ENCODE measurements at places on chromosomes 3 and 15.

DNA sequence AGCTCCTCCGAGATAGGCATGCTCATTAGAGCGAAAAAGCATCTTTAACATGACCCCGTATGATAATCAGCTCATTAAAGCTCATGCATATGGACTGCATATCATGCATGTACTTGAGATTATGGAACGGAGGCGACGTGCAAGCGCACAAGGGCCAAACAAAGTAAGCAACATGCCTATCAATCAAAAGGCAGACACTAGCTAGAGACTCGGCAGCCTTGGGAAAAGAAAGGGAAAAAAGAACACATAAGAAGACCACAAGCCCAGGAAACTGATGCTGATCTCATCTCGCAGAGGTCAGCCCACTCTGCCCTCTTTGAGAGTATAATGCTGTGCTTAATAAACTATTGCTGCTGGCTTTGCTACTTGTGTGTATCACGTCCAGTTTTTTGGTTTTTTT is 2.6 kb upstream of the ACOX2 start:
- DNase-seq = no peak

GRCh38 chr3:141454906-141455602 is 31.8 kb upstream of the RASA2 start:
- DNase-seq = peak; percentile 3

GRCh38 chr3:158330870-158331269 is 221.0 kb downstream of the RSRC1 start:
- DNase-seq = no peak

DNA sequence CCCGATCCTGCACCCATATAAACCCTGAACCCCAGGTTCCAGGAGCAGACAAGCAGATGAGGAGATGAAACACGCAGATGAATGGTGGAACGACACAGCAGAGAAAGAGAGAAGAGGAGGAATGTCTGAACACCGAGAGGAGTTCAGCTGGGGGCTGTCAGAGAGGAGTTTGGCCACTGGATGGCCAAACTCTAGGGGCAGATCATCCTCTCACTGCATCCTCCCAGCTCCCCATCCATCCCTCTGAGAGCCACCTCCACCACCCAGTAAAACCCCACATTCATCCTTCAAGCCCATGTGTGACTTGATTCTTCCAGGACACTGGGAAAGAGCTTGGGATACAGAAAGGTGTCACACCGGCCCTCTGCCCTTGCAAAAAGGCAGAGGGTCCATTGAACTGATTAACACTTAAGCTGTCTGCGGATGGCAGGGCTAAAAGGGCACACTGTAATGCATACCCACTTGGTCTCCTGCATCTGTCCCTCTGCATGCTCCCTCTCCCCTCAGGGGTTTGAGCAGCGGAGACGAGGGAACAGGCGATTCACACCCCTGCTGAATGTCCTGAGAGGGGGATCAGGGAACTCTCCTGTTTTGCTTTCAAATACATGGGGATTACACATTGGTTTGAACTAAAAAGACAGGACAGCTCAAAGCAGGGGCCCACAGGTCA is 53.8 kb downstream of the TMED3 start:
- no peak for DNase-seq

GRCh38 chr15:32834156-32834555 is 116.4 kb downstream of the GREM1 start:
- DNase-seq = no peak

DNA sequence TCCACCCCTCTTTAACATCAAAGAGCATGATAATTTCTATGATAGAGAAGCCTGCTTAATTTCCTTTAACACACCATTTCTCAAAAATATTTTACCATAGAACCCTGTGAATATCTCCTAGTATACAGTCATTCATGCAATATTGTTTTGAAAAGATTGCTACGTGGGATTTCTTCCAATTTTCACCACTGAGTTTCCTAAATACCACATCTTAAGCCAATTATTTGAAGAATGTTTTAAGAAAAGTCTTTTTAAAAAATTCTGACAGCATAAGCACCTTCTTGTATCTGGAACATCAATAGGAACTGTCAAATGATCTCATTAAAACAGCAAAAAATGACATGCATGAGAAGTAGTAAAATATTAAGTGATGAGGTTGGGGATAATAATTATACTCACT is 1126.7 kb downstream of the TUSC7 start:
- no peak for DNase-seq

DNA sequence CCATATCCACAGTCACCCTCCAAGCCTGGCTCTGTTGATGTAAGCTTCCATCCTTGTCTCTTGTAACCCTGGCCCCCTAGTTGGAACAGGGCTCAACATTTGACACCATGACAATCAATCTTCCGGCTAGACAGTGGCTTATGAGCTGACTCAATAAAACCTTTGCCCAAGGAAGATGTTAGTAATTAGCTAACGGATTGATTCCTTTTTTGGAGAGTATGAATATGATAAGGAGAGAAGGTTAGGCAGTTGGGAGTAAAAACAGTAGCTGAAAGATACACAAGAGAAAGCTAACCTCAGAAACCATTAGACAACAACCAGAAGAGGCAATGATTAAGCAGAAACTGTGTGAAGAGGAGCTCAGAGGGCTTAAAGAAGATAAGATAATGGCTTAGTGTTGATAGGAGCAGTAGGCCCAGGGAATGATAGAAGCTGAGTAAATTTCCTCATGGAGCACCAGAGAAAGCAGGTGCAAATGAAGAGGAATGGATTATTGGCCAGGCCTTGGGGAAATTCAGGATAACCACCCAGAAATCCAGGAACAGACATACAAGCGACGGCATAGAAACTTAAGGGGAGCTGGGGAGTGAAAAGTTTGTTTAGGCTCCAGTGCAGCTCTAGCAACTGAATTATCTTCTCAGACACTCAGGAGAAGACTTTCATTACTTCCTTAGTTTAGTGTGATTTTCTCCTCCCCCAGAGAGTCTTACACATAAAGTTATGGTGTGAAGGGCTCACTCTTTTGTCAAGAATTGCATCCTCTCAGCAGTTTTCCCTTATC is 7.8 kb upstream of the RFX7 start:
- no peak for DNase-seq

DNA sequence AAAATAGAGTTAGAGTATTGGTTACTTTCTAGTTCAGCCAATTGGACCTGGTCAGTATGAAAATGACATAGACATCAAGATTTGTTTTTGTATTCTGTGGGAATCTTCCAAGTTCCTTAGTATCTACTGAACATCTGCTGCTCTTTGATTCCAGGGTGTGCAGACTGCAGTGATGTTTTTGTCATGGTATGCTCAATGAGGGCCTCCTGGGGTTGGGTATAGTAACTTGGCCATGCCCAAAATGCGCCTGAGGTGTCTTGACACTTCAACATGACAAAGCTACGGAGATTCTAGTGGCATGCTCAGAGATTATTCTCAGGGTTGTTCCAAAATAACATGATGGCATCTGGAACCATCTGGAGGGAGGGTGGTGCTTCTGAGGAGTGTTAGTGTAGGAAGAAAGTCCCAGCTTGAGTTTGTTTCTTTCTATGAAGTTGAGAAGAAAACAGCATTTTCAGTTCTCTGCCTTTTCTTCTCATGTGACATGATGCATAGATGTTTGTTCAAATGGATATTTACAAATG is 313.5 kb upstream of the TBL1XR1 start:
- no peak for DNase-seq

DNA sequence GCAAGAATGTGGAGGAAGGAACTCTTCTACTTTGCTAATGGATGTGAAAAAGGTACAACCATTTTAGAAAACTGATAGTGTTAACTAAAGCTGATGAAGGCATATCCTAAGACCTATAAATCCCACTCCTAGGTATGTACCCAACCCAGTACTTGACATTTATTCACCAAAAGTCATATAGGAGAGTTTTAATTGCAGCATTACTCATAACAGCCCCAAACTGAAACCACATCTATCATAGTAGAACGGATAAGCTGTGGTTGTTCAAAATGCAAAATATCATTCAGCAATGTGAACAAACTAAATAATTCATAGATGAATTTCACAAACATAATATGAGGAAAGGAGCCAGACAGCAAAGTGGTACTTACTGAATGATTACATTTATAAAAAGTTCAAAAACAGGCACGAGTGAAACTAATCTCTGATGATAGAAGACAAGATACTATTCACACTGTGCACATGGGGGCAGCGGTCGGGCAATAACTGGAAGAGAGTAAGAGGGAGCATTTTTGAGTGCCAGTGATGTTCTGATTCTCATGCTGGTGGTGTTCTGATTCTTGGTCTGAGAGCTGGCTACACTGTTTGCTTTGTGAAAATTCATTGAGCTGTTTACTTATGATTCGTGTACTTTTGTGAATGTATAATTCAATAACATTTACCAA is 34.3 kb downstream of the GOLIM4 start:
- DNase-seq = no peak

- DNase-seq = no peak
Observed at GRCh38 chr3:120212505-120212904, 72.5 kb downstream of the GPR156 start.

DNA sequence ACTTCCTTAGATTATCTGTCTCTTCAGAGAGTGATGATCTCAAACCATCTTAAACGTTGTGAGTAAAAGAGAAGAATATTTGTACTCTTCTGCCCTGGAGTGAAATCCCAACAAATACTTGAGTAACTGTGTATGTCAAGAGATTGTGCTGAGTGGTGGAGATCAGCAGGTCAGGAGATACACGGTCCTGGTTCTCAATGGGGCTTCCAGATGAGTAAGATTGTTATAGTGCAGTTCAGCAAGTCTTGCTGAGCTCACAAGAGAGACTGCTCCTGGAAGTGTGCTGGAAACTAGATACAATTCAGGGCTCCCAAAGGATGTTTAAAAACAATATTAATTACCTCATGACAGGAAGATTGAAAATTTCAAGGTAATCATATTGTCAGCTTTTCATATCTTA is 184.3 kb downstream of the AKAP13 start:
- no peak for DNase-seq

DNA sequence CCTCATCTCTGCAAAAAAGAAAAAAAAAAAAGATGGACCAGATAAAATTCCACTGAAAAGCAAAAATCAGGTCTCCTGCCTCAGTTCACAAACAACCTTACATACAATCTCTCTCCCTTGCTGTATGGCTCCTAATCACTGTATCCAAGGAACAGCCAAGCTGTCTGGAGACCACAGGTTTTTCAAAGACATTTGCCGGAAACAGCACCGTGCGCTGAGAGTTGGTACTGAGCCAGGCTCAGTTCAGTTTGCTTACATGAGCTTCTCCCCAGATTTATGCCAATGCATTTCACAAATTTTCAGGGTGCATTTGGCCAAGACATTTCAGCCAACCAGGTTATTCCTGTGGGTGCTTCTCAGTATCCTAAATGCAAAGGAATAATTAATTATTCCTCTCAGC is 4.1 kb downstream of the ACP3 start:
- no peak for DNase-seq

GRCh38 chr3:125431391-125431790 is 56.3 kb upstream of the ZNF148 start:
- no peak for DNase-seq

DNA sequence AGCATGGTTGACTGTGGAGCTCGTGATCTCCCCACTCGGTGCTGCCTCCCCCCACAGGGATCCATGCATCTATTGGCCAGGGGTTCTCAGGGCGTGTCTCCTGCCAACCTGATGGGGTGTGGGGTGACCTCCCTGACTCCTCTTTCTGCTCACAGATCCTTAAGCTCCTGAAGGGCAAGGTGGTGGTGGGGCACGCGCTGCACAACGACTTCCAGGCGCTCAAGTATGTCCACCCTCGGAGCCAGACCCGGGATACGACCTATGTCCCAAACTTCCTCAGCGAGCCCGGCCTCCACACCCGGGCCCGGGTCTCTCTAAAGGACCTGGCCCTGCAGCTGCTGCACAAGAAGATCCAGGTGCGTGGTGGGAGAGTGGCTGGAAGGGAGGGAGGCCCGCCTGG is 7.9 kb downstream of the AEN start:
- no peak for DNase-seq

DNA sequence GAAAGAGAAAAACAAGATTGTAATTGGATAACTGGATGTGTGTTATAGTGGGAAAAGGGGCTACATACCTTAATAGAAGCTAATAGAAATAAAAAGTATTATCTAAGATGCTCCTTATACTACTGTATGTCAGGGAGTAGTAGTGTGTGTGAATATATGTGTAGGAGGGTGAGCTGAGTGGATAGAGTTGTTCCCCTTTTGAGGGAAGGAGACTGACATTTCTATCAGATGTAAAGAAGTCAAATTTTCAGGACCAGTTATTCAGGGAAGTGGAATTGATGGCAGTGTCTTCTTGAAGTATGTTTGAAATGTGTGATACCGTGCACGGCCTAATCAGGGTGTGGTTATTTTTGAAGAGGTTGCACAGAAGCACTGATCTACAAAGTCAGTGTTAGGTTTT is 49.1 kb downstream of the PCOLCE2 start:
- DNase-seq = no peak

GRCh38 chr3:138203938-138204337 is 16.8 kb downstream of the ARMC8 start:
- DNase-seq = no peak

GRCh38 chr15:35753486-35753885 is 207.5 kb upstream of the DPH6 start:
- DNase-seq = no peak

GRCh38 chr3:12995389-12996180 is 77.6 kb downstream of the IQSEC1 start:
- no peak for DNase-seq

GRCh38 chr15:79623488-79623887 is 191.4 kb downstream of the MINAR1 start:
- DNase-seq = no peak

DNA sequence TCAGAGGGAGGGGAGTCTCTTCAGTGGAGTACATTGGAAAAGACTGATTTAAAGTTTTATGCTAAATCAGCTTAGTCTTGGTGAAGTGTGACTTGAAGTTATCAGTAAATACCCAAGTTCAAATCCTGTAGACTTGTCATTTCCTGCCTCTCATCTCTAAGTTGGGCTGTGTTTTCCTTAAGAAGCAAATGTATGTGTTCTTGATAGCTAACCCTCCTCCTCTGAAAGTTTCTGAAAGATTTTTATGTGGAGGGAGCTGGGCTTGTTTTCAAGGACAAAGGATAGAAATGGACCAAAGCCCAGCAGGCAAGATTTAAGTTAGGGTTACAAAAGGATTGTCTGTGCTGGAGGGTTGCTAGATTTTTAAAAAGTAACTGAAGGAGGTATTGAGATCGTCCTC is 4.2 kb downstream of the MAPKBP1 start:
- DNase-seq = no peak

DNA sequence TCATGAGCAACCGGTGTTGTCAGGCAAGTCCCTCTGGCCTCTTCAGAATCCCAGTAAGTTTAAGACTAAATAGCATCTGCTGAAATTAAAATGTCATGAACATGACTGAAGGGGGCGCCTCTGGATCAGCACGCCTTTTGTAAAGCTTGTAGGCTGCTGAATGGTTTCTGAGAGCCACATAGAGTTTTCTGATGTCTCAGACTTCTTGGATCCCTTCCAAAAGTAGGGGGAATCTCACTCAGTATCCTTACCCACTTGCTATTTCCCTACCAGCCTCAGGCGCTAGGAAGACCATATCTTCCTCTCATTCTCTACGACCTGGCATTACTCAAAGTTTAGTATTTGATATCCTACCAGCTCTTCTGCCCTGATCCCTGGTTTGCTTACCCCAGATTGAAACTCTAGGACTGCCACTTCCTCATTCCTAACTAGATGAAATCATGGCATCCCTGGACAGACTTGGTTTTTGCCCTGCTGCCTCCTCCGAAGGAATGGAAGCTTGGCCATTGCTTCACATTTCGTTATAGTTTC is 62.7 kb upstream of the CD47 start:
- DNase-seq = peak; percentile 43
